ENCODE measurements at places on chromosomes 11 and 22.

- no peak for DNase-seq
Observed at GRCh38 chr11:90809581-90809980, 586.7 kb upstream of the CHORDC1 start.

GRCh38 chr11:119254239-119254638 lies 48.1 kb downstream of the CBL start:
- no peak for DNase-seq

DNA sequence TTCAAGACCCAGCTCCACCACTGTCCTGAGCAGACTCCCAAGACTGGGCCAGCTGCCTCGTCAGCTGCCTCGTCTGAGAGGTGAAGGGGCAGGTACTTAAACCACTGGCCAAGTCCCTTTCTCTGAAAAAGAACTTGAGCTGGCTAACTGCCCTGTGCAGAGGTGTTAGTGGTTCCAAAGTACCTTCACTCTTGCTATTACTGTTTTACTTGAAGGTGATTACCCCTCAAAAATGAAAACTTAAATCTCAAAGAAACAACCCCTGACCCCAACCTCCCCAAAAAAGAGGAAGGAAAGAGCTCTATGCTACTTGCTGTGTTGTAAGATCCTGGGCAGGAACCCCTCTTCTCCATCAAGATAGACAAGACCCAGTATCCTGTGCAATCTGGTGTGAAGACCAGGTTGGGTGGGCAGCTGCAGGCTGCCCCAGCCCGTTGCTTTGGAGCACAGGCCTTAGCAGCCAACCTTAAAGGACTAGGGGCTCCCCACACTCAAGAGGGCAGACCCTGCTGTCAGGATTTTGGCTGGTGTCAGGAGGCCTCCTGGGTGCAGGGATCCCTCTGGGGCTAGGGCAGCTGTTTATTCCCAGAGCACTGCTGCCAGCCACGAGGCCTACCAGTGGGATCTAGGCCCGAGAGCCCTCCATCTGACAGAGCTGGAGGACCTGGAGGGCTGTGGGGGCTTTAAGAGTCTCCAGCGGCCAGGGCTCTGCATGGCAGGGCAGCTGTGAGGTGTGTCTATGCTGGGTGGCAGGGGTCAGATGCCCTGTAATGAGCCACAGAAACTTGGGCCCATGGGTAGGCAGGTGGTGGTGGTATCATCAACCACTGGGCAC lies 13.0 kb downstream of the GUCD1 start:
- DNase-seq, result no peak

- no peak for DNase-seq
Observed at GRCh38 chr11:44854741-44855492, 95.8 kb downstream of the TP53I11 start.

DNA sequence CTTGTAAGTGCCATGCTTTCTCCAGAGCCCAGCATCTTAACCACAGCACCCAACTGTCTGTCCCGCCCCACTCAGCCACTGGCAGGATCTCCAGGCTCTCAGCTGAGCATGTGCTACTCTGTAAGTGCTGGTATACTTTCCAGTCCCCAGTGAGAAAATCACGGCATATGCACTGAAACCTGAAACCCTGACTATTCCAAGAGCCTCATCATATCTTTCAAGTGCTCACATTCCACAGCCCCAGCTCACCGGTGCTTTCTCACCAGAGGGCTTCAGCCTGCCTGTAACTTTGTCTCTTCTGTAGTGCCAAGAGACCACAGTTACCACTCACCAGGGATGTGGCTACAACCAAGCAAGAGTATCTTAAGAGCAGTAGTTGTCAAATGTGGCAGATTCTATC lies 24.4 kb upstream of the PAMR1 start:
- no peak for DNase-seq

DNA sequence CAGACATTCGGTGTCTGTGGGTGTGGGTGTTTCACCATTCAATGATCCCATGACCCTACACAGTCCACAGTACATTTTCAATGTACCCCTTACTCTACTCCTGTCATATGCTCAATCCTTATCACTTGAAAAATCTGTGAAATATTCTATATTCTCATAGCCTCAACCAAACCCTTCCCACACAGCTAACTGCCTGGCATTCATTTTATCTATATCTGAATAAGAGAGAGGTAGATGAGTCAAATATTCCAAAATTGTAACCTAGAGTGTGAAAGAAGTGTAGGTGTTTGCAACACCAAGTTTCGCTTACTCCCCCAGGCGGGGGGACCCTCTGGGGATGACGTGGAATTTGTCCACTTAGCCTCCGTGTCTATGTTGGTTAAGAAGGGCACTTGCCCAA lies 354.8 kb downstream of the ETS1 start:
- no peak for DNase-seq

GRCh38 chr11:76689313-76690260 lies 19.0 kb upstream of the LRRC32 start:
- DNase-seq, result no peak

GRCh38 chr22:26643418-26644100 lies 13.8 kb upstream of the MIAT start:
- DNase-seq, result no peak

DNA sequence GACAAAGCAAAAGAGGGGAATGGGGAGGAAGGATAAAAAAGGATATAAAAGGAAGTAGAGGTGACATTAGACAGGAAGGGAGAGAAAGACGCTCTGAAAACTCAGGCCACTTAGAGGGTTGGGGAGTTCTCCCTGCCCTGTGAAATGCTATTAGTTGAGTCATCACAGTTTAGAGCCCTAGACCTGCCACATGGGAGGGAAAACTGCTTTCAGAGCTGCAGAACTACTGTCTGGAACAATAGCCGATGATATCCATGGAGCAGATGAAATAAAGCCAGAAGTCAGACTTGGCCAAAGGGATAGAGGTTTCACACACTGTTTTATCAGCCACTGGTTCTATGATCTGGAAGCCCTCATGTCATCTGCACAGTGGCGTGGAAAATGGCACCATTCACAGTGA lies 157.9 kb downstream of the NCAM1 start:
- no peak for DNase-seq

- DNase-seq, result no peak
Observed at GRCh38 chr22:25697978-25698377, 44.0 kb upstream of the MYO18B start.

- DNase-seq, result no peak
Observed at GRCh38 chr22:47369431-47370015, 607.1 kb downstream of the TBC1D22A start.

- DNase-seq, result no peak
Observed at GRCh38 chr22:28043266-28043665, 124.2 kb upstream of the PITPNB start.

GRCh38 chr11:19959648-19960059 lies 200.6 kb downstream of the DBX1 start:
- DNase-seq, result no peak

- DNase-seq, result no peak
Observed at GRCh38 chr11:79054636-79055035, 386.2 kb downstream of the TENM4 start.

DNA sequence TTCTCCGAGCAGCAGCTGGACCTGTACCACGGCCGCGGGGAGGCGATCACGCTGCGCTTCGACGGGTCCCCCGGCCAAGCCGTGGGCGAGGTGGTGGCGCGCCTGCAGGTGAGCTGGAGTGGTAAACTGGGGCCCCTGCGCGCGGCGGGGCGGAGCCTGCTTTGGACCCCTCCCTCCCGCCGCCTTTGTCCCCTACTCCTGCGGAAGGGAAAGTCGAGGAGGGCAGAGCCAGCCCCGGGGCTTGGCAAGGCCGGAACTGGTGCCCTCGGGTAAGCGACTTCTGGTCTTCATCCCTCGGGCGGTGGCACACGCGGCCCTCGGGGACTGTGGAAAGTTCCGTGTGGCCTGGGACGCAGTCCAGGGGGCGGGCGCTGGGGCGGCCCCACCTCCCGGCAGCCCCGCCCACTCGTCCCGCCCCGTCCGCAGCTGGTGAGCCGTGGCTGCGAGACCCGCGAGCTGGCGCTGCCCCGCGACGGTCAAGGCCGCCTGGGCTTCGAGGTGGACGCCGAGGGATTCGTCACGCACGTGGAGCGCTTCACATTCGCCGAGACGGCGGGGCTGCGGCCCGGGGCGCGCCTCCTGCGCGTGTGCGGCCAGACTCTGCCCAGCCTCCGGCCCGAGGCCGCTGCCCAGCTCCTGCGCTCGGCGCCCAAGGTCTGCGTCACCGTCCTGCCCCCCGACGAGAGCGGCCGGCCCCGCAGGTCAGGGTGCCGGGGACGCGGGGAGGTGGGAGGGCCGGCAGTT lies 9.2 kb downstream of the SIPA1 start:
- DNase-seq, result no peak

DNA sequence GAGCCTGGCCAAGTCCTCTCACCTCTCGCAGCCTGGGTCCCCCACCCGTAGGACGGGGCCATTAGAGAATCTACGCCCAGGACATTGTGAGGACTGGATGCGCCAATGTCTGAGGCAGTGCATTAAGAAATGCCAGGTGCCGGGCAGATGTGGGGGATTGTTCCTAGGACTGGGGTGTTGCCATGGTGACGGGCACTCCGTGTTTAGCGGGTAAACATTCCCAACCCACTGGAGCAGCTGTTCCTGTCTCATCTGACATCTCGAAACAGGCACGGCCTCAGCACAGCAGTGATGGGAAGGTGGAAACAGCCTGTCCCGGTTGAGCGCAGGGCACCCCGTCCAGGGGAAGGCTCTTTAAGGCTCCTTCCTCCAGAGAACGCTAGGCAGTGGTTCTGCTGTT lies 99.6 kb upstream of the RTL6 start:
- no peak for DNase-seq

GRCh38 chr11:8477680-8478079 lies 116.3 kb downstream of the STK33 start:
- no peak for DNase-seq

DNA sequence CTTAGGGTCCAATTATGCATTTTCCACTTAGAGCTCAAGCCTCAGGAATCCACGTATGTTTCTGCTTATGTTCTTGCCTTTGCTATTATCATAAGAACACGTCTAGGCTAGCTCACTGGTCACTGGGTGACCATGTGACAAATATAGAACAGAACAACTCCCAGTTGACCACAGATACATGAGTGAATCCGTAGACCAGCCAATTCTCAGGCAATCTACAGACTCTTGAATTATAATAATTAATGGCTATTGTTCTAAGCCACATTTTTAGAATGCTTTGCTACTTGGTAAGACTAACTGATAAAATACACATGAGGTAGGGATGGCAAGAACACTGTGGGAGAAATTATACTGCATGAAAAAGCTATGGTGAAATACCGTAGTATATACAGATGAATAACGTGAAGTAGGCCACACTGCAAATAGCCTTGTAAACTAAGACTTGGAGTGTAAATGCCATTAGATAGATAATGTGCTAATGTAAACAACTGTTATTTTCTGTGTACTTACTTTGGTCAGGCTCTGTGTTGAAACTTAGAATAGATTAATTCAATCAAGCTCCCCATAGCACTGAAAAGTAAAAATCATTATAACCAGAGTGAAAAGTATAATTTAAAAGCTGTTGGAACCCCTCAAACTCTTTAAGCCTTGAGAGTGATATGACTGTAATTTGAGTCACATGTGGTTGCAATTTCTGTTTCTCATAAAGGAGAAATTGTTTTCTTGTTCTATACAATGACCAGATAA lies 366.2 kb upstream of the CCDC179 start:
- no peak for DNase-seq

- DNase-seq, result no peak
Observed at GRCh38 chr11:11808992-11809615, 32.7 kb upstream of the USP47 start.

- no peak for DNase-seq
Observed at GRCh38 chr11:106021181-106021966, 666 bp downstream of the MSANTD4 start.

DNA sequence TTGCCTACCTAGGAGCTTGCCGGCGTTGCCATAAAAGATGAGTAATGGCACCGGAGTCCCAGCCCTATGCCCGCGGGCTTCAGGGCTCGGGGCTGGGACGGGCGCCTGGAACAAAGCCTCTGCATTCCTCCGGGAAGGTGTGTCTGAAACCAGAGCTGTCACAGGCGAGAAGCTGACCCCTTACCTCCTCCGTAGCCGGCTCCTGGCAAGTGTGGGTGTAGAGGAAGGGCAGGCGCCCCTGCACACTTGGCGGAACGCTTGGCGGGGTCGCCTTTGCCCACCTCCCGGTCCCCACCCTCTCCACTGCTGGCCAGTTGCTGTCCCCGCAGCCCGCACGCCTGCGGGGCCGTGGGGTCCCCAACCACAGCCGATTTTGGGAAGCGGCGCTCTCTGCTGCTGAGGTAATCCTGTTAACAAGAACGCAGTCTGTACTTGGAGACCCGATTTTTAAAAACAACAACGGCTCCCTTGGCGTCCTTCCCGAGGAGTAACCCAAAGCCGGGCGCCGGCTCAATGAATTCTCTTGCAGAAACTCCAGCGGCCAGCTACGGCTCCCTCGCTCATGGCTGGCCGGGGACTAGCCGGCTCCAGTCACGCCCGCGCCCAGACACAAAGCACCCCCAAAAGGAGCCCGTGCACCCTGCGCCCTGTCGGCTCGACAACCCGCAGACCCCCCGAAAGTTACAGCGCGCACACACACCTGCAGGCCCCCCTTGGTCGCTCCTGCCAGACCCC lies 89.2 kb downstream of the PLEKHA7 start:
- no peak for DNase-seq

DNA sequence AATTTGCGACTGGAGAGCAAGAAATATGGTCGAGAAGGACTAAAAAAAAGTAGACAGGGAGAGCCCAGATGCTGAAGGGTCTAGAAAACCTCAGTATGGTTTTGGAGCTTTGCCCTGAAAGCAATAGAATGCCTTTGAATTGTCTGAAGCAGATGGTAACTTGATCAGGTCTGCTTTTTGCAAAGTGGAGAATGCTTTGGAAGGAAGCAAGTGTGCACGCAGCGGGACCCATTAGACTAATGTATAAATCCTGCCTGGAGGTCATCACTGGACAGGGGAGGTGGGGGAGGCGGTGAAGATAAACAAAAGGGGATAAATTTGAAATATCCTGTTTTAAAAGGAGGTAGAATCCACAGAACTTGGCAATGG lies 757 bp upstream of the HINFP start:
- no peak for DNase-seq

Measured in activated T-helper 2 cell treated with anti-CD3 and anti-CD28 coated beads, Interferon-gamma antibody, Interleukin-2, Interleukin-4, amounts not matched to agents 10 μg/mL and 5 μg/mL and 100 μg/mL, durations not matched to agents 14 hours and 24 hours and 36 hours (primary cell).